ENCODE measurements at places on chromosomes 2 and 18.

- ATAC-seq = no peak
These were observed 40.6 kb downstream of the ACTR3 start for GRCh38 chr2:113930448-113930847.

- ATAC-seq = no peak
These were observed 1.0 kb upstream of the FAM178B start for GRCh38 chr2:96987301-96987909.

- ATAC-seq = no peak
These were observed 86.1 kb downstream of the TRIP12 start for GRCh38 chr2:229835596-229836283.

- ATAC-seq = peak; percentile 28
These were observed 8.7 kb upstream of the KIAA2012 start for GRCh38 chr2:202064171-202064880.

GRCh38 chr2:33130054-33130447 is 183.3 kb downstream of the LTBP1 start:
- ATAC-seq = no peak

- peak; percentile 82 for ATAC-seq
These were observed 35.3 kb upstream of the PPP1CB start for GRCh38 chr2:28716265-28716865.
